AG09319 (cell line): ENCODE measurements at places on chromosomes 5 and 9.

DNA sequence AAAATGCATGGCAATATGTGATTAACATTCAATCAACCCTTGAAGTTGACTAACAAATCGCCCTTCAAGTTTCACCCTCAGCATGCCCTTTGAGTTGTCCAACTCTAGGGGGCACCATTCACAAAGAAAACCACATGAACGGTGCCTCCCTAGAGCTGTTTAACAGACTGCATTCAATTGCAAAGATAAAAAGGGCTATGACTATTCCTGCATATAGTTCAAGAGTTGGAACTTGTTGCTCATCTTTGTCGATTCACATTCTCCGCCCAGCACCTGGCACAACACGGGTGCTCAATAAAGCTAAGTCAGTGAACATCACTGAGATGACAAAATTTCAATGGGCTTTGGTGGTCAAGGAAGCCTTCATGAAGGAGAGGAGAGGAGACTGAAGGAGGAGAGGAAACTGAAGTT, 69.6 kb upstream of the SLC30A5 start:
- no peak for DNase-seq

- DNase-seq = no peak
These were observed 219.2 kb upstream of the PANK3 start for GRCh38 chr5:168798065-168799023.

- DNase-seq = peak; percentile 44
These were observed 62.6 kb downstream of the SUSD1 start for GRCh38 chr9:112112519-112112918.

DNA sequence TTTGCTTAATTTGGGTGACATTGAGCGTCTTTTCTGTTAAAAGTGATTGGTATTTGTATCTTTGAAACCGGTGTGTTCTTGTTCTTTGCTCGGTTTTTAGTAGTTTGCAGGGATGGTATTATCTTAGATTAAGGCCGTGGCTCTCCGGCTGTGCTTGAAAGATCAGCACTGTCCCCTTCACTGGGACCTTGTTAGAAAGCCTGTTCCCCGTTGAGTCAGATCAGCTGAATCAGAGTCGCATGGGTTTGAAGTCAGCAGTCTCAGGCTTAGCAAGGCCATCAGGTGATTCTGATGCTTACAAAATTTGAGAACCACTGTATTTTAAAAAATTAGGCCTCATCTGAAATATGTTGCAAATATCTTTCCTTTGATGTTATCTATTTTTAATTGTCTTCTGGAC, 5.0 kb downstream of the DIRAS2 start:
- no peak for DNase-seq

GRCh38 chr9:131302244-131303075, 12.9 kb downstream of the PLPP7 start:
- DNase-seq = no peak

DNA sequence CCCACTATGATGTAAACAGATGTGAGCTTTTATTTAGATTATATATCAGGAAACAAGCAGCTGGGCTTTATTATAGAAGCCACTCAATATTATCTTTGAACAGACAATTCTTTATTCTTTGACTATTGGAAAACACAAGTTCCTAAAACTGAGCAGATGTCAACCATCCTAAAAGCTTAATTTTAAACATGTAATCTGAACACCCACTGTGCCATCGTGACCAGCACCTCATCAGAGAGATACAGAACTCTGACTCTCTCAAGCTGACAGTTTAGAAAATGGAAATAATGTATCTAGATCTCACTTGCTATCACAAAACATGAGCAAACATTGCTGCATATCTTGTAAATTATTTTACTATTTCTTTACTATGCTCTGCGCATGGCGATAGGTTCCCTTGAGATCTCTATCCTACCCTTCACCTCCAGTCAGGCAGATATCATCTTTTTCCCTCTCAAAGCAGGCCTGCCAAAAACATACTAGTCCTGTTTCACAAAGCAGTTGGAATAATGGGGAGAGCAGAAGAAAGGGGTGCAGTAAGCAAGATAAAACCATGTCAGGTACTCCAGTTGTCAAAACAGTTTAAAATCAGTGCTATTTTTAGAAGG, 151.0 kb downstream of the KIAA0825 start:
- DNase-seq = no peak

DNA sequence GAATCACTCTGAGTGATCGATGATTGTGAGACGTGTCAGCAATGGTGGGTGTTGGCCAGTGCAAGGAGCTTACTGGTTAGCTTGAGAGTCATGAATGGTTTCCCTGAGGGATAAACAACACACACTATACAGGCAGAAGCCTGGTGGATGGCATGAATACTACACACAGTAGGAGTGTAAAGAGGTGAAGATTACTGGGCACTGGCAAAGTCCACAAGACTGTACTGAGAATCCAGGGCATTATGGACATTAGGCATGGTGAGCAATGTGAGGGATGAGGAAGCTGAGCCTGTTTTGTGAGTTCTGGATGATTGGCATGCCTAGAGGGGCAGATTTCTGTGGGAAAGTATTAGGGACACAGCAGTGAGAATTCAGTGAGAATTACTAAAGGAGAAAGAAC, 71.3 kb downstream of the KDM4C start:
- no peak for DNase-seq

DNA sequence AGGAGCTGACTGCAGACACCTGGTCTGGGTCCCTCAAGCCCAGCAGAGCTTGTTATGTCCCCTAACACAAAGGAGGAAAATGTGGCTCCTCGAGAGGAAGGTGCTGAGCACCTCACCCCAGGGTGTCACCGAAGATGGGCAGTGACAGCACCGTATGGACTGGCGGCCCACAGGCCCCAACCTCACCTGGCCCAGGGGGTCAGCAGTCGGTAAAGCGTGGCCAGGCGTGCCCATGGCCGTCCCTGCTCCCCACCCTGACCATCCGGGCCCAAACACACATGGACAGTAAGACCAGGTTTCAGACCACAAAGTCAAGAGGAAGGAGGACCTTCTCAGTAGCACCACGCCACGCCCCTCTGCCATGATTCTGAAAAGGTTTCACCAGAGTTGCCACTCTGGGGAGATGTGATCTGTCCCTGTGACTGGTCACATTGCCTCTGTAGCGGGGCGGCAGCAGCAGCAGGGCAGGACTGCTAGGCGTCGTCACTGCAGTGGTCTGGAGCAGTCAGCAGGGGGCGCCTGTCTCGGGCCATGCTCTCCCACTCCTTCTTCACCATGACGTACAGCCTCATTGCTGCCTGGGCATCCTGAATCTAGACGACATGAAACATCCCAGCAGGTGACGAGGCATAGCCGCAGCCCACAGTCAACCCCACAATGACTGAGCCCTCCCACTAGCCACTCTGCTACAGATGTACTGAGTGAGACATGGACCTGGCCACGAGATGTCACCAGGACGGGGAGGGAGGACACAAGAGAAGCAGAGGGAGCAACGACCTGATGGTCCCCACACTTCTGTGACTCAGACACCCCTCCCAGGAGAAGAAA, 11.1 kb downstream of the REXO4 start:
- peak; percentile 25 for DNase-seq

- no peak for DNase-seq
These were observed 53.7 kb upstream of the TEX48 start for GRCh38 chr9:114735704-114736103.

GRCh38 chr9:136578626-136578914, 32.7 kb upstream of the NOTCH1 start:
- no peak for DNase-seq

DNA sequence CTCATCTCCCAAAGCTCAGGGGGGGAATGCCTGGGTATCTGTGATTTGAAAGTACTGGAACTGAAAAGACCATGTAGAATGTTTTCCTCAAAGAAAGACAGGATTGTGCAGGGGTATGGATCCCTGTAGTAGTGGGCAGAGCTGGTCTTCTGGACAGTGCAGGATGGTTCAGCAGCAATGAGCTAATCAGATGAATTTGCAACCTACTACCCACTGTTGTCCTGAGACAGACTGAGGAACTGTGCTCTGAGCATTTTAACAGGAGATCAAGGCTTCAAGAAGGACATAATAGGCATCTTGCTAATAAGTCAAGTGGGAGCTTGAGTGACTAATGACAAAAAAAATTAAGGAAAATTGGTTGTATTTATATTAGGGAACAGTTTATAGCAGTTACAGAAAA, 61.7 kb downstream of the FYB1 start:
- no peak for DNase-seq

DNA sequence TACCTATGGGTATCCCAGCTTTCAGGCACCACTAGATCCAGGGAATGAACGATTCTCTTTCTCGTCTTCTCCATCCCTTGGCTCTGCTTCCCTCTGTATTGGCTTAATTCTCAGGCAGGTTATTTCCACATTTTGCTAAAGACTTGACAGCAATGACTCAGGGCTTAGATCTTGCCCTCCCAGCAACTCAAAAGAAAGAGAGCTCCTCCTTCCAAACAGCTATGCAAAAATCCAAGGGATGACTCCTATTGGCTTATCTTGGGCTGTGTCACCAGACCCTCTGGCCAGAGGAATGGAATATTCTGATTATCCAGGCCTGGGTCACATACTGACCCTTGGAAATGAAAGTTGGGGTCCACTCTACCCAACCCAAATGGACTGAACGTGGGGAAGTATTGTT, 270.2 kb downstream of the NTRK2 start:
- DNase-seq = no peak

- no peak for DNase-seq
These were observed 23.7 kb downstream of the PIP5K1B start for GRCh38 chr9:68728731-68729130.
